Brain pericyte (primary cell): ENCODE measurements at places on chromosomes 2 and 18.

- no peak for DNase-seq
Measured at GRCh38 chr2:10765461-10765860, 44.0 kb downstream of the ATP6V1C2 start.

GRCh38 chr2:114010001-114010400 is 120.1 kb downstream of the ACTR3 start:
- no peak for DNase-seq

- DNase-seq: no peak
Measured at GRCh38 chr2:181627545-181627944, 29.4 kb downstream of the CERKL start.

DNA sequence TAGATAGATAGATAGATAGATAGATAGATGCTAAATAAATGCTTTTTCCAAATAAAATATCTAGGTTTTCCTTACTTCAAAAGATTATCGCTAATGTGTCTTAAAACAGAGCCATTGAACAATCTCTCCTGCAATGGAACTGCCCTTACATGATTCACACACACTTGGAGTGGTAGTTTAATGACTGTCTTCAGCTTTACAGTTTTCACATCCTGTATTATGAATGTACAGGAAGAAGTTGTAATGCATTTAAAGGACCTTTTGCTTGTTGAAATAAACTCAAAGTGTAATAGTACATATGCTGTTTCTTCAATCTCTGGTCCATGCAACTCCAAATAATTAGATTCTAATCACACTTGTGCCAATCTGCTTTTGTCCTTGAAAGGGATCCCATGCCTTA is 797.6 kb upstream of the CDH2 start:
- DNase-seq: no peak

DNA sequence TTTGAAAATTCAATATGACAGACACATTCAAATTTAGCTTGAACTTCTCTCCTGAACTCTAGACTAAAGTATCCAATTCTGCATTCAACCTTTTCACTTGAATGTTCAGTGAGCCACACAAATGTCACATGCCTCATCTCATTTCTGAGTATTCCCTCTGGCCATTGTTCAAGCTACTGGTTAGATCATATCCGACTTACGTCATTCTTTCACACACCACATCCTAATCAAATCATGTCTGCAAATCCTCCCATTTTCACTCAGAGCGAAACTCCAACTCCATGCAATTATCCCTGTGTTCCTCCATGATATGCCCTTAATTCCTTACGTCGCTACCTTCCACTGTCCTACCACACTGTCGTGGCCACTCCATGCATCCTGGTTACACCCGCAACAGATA is 425.1 kb downstream of the CBLN2 start:
- no peak for DNase-seq

DNA sequence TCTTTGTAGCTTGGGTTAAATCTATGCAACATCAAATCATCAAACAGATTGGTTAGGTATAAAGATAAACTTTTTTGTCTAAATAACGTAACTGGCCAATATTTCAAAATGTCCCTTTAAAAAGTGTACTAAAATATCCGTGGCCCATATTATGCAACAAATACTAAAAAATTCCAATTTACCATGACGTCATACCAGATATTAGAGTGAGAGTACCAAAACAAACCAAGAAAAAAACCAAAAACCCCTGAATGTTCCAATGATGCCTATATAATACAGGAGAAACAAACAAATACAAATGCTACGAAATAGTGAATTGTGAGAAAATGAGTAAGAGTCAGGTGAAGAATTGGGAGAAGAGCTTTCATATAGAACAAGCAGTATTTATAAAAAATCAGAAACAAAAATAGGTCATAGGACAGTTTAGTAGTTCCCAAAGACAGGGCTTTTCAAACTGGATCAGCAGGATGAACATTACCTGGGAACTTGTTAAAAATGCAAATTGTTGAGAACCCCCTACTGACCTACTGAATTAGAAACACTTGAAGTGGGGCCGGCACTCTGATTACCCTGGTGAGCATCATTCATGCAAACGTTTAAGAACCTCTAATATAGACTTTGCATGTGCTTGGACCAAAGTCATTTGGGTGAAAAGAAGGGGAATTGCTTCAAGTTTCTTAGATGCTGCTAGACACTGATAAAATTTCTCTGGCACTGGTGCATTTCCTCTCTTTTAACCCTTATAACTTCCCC is 753.7 kb downstream of the DSC3 start:
- no peak for DNase-seq

DNA sequence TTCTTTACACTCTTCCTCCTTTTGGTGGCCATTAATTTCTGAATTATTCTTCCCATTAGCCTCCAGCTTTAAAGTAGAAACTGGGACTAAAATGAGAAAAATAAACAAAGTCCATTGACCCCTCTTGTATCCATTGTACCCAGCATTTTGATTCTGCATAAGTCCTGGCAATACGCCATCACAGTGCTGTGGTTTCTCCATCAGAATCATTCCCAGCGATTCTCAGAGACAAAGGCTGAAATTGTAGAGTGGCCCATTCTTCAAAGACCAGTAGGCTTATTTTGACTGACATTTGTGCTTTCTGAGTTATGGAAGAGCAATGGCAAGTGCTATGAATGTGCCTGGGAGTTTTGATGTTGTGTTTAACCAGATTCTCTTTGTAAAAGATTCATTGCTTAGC is 199.3 kb upstream of the GALNT5 start:
- no peak for DNase-seq

DNA sequence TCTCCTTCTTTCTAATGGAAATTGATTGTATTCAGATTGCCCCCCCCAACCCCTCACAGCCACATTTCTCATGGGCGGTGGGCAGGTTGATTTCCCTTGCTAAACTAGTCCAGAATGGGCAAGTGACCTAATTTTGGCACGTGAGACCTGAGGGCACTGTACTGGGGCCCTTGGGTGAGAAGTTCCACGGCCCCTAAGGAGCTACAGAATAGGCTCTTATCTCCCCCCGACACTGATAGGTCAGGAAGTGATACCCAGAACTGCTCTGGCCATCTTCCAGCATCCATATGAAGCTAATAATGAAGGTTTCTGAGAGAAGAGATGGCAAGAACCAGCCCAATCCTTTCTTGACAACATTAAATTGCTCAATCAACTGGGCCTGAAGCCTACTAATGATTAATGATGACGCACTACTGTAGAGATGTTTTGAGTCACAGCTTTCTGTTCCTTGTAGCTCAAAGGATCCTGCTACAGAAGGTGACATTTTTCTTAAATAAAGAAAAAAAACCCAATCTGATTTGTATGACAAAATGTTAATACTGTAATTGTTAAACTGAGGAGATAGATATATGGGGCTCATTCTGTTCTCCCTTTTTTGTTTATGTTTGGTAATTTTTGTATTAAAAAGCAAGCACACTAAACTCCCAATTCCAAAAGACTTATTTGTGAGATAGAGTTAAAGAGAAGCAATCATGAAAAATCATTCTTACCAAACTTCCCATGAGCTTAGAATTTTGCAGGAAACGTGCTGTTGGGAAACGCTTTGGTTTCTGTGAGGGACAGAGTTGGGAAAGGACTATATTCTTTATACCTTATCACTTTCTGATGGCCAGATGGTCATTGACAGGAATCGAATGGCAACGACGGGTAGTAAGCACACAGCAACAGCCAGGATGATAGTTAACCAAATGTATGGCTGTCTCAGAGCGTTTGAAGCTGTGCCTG is 28.2 kb upstream of the NARS1 start:
- no peak for DNase-seq

DNA sequence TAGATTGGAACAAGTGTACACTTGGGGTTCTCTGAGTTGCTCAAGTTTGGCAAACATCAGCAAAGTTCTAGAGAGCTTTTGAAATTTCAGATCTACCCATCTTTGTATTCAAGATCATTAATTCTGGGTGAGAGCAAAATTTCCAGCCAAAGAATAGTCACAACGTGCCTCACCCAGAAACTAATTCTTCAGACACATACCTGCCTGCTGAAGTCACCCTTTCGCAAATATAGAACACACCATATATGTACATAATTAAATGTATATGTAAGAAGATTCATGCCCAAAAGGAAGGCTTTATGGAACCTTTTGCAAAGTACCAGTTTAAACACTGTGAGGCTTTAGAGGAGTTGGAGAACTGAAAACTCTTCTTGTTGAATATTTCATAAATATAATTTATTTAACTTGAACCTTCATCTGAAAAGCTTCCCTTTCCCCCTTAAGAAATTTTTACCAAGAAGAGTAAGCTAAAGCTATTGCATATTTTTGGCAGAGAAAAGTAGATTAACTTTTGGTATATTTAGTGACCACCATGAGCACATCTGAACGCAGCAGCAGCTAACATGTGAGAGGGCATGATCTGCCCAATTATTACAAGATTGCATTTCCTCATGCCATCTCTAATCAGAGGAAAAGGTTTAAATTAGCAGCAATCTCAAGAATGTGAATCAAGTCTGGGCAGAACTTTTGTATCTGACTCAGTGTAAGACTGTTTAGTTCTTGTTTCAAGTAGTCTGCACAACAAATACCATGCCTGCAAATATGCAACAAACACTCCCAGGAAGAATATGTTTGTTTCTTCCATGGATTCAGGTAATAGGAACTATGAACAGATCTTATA is 8.2 kb downstream of the RND3 start:
- no peak for DNase-seq

GRCh38 chr2:230877759-230878598 is 13.2 kb downstream of the ITM2C start:
- DNase-seq: no peak

DNA sequence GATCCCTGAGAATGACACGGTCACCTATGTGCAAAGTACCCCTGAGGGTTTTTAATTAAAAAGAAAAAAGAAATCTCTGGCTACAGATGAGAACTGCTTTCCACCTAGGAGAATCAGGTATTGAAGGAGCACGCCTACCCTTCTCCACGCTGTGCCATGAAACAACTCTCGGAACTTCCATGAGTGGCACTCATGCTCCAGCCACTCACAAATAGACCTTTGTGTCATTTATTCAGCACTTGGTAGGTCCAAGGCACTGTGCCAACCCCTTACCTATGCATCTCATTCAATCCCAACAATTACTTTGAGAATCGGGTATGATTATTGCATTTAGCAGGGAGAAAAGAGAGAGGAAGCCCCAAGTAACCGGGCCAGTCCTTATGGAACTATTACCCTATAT is 44.9 kb upstream of the TTC39C start:
- no peak for DNase-seq

- no peak for DNase-seq
Measured at GRCh38 chr2:66915237-66915636, 480.3 kb downstream of the MEIS1 start.

- no peak for DNase-seq
Measured at GRCh38 chr2:5720426-5720825, 28.2 kb downstream of the SOX11 start.

GRCh38 chr2:220748875-220749479 is 823.1 kb downstream of the EPHA4 start:
- no peak for DNase-seq

GRCh38 chr2:25125976-25126375 is 42.4 kb downstream of the POMC start:
- DNase-seq: no peak

DNA sequence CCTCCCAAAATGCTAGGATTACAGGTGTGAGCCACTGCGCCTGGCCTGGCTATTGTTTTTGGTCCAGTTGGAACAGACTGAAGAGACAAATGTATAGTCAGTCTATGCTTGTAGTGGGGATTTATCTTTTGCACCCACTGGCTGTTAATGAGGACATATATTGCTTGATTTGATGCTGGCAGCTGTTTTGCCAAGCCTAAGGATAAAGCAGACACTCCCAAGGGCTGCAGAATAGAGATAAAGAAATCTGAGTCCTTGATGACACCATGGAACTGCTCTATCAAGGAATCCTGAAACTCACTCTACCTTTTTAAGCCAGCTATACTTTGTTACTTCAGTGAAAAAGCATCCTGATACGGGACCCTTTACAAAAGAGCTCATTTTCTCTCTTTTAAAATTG is 43.1 kb upstream of the ENOSF1 start:
- DNase-seq: no peak

DNA sequence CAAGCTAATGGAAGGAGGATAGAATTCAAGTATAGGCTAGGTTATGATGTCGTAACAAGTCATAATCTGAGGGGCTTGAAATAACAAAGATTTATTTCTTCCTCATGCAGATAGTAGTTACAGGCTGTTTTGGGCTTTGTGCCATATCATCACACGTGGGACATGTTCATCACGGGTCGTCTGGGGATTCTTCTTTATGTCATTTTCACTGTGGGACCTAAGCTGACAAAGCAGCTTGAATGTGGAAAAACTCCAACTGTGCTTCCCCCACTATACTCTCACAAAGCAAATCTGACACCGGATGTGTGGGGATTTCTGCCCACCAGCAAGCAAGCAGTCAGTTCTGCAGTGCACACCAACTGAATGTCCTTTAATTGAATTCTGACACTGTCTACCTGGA is 124.8 kb downstream of the LTBP1 start:
- no peak for DNase-seq

GRCh38 chr2:143148757-143149156 is 19.5 kb downstream of the ARHGAP15 start:
- DNase-seq: no peak

DNA sequence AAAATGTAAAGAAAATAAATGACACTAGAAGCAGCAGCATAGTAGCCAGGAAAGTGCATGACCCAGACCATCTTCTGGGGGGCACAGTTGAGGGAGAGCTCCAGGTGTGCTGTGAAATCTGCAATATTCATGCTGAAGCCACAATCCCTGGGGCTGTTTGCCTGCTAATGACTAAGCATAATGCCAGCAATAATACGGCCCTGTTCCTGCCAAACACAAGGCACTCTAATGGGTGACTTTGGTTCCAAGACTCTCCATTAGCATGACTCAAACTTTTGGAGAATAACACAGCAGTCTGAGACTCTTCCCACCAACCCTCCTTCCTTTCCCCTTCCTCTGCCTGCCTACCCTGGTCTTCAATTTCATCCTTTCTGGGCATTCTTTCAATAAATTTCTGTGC is 77.9 kb upstream of the DOCK10 start:
- no peak for DNase-seq

DNA sequence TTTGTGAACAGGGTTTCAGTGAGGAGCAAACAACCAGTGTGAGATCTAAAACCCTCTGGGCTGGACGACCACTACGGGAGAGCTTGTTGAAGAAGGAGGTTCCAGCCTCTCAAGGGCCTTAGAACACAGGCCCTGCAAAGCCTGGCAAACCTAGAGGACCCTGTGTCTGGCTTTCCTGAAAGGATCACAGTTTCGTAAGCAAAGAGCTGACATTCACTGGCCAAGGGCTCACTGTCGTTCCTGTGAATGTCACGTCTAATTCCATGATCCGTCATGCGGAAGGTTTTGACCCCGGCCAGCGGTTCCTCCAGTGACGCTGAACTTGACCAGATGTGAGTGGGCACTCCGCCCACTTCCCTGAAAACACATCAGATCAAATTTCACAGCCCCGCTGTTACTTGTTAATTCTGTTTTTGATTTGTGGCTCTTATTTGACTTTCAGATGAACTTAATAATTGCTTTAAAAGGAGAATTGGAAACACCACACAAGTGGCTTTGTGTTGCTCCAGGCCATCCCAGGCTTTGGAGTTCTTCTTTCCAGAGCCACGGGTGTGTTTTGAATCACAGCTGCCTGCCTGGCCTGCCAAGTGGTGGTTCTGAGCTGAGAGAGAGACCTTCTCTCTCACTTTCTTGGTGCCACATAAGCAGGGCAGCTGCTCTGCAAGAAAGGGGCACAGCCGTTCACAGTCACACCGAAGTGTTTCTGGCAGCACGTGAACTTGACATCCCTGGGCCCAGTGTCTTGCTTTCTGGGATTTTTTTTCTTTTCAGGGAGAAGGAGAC is 308.4 kb downstream of the NDUFA10 start:
- DNase-seq: no peak
